ENCODE measurements at places on chromosomes 1 and 21.

DNA sequence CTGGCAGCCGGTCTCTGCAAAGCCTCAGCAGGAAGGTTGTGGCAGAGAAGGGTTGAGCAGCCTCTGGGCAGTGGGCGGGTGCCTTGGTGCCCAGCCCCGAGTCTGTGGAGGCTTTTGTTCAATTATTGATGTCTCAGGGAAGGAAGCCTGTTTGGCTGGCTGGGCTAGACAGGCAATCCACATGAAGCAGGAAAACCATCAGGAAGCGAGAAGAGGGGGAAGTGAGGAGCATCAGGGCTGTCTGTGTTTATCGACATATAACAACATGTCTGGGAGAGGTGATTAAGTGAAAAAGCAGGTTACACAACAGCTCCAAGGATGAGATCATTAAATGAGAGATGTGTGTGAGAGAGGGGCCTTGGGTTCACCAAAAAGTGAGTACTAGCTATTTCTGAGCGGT is 105.4 kb downstream of the UBE2U start:
- DNase-seq = no peak

DNA sequence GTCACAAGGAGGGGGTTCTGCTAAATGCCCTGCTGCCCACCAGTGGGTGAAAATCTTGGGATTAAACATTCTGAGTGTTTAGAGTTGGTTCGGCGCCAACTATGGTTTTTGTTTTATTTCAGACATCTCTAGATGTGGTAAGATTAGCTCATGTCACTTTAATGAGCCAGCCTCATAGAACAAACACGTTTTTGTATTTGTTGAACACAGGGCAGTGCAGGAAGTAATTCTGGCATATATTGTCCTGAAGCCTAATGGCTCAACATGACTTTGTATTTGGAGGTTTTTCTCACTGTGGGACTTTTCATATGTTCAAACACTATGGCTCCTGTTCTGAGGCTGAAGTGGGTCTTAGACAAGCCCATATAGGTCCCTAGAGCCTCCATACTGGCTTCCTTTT is 107.8 kb downstream of the NGF start:
- no peak for DNase-seq

- DNase-seq = no peak
These were observed 4.2 kb upstream of the CCDC28B start for GRCh38 chr1:32195972-32196823.

DNA sequence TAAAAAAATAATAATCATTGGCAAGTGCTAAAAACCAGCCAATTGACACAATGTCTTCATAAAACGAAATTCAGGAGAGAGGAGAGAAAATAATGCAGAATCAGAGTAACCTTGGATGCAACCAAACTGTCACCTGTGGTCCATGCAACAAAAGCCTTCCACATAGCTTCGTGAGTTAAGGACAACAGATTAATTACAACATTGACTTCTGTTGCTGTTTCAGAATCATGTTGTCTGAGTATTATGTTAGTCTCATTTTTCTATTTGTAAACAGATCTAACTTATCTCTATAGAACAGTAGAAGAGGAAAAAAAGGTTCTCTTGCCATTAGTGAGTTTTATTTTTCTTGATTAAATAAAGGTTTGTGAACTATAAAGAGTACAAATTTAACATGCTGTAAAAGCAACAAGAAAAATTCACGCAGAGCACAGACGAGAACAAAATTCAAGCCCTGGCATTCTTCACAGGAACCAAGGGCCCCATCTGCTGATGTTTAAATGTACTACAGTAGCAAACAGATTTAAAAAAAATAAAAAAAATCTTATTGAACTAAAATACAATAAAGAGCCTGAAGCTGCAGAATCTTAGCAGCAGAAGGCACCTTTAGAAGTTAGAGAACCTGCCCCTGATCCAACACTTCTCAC is 381.1 kb upstream of the PKN2 start:
- no peak for DNase-seq

DNA sequence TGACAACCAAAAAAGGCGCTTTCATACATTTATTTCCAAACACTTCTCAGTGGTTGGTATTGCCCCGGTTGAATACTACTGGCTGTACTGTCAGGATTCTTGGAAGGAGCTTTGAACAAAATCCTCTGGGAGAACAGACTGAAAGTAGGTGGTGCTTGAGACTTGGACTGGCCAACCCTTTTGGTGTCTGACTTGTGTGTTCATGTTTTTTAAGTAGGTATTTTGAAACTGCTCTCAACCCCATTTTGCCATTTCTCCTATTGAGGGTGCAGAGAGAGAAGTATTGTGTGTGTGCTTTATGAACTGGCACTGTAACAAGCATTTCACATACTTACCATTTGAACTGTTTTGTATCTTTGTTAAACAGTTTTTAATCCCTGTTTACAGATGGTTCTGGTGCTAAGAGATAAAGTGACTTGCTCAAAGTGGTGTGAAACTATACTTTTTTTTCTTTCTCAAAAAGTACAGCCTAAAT is 21.2 kb downstream of the ARID1A start:
- no peak for DNase-seq

DNA sequence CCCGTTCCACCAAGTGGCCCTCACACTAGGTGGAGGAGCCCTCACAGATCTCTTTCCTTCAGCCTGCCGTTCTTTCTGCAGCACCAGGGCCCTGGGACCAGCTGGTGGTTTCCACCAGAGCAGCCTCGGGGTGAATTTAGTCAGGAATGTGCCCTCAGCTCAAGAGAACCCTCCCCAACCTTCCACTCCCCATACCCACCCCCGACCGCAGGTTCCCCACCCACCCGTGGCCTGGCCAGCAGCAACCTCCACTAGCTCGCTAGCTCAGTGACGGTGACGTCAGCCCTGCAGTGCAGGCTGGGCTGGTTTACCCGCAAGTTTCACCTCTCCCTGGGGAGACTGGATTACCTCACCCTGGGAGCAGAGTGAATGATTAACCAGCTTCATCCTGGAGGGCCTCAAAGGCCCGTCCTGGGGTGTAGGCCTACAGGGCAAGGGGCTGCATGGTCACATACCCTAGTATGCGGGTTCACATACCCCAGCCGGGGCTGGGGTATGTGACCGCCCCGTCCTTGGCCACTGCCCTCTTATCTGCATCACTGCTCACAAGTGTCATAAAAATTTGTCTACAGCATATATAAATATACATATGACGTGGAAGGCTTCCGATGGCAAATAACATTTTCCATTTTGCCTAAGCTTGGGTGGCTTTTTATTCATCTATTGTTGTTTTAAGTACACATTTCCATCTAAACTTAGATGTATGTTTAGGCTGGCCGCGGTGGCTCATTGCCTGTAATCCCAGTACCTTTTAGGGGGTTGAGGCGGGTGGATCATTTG is 24.5 kb downstream of the ELF3 start:
- DNase-seq = no peak

DNA sequence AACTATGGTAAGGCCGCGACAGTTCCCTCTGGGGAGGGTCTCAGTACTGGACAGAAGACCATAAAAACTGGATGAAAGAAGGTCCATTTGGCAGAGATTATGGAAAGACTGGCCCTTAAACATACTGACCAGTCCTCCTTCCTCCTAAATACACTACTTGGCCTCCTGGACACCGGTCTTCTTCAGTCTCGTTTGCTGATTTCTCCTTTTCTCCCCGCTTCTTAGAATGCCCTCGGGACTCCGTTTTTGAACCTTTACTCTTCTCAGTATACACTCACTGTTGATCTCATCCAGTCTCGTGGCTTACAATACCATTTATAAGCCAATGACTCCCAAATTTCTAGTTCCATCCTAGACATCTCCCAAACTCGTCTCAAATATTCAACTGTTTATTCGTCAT is 694 bp upstream of the MRPL9 start:
- no peak for DNase-seq

- DNase-seq = no peak
These were observed 5.5 kb upstream of the FMO2 start for GRCh38 chr1:171179318-171180227.

DNA sequence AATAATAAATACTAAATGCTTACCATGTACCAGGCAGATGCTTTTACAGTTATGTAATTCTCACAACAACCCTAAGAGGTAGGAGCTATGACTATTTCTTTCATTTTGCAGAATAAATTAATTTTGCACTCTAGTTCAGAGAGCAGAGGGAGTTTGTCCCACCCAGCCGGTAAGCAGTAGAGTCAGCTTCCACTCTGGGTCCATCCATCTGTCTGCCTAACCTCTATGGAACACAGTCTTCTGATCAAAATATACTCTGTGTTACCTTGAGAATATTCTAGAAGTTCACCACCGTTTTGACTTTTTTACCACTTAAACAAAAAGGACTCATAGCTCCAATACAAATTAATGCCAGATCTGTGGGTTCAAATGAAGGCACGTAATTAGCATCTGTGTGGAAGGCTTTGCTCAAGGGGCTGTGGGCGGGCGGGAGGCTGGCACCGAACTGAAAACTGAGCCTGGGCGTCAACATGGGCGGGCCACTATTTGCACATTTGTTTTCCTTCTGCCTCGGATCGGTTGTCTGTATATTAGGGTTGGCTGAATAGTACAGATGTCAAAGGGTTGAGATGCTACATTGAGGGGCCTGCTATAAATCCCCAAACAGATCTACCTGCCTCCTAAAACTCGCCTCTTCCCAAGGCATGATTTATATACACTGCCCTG is 33.1 kb upstream of the LMO4 start:
- DNase-seq = no peak

- peak; percentile 77 for DNase-seq
These were observed 6.3 kb upstream of the PTP4A2 start for GRCh38 chr1:31944205-31945089.

- no peak for DNase-seq
These were observed 37.7 kb upstream of the ASPM start for GRCh38 chr1:197184190-197184589.

- DNase-seq = no peak
These were observed 24.2 kb upstream of the SYDE2 start for GRCh38 chr1:85224734-85225623.

DNA sequence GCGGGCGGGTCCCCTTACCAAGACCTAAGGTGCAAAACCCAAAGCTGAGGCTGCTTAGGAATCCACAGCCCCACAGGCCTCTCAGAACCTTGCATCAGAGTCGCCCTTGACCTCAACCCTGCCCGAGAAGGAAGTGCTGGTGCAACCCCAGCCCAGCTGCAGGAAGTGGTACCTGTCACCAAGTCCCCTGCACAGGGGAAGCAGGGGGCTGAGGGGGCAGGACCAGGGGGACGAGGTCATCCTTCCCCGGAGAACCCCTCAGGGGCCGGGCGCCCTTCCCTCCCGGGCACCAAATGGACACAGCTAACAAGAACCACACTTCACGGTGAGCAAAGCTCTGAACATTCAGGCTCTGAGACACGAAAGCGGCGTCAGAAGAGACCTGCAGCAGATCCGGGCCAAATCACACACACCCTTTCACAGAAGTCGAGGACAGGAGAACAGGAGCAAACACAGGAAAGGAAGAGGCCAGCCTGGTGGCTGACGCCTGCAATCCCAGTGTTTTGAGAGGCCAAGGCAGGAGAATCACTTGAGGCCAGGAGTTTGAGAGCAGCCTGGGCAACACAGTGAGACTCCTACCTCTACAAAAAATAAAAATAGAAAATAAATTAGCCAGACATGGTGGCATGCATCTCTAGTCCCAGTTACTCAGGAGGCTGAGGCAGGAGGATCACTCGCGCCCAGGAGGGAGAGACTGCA is 6.4 kb downstream of the ITGB2 start:
- peak; percentile 59 for DNase-seq

GRCh38 chr1:31218705-31219104 is 21.0 kb downstream of the NKAIN1 start:
- no peak for DNase-seq

- DNase-seq = no peak
These were observed 51.3 kb upstream of the ATP1A1 start for GRCh38 chr1:116321766-116322175.

GRCh38 chr1:119829625-119830024 is 18.4 kb upstream of the REG4 start:
- DNase-seq = no peak

GRCh38 chr1:155893389-155894142 is 17.6 kb downstream of the RIT1 start:
- no peak for DNase-seq

- no peak for DNase-seq
These were observed 1.5 kb downstream of the PROX1 start for GRCh38 chr1:213989002-213989855.

- DNase-seq = no peak
These were observed 49.1 kb upstream of the CR2 start for GRCh38 chr1:207404849-207405525.

- no peak for DNase-seq
These were observed 51.1 kb downstream of the FAM163A start for GRCh38 chr1:179794146-179794545.

DNA sequence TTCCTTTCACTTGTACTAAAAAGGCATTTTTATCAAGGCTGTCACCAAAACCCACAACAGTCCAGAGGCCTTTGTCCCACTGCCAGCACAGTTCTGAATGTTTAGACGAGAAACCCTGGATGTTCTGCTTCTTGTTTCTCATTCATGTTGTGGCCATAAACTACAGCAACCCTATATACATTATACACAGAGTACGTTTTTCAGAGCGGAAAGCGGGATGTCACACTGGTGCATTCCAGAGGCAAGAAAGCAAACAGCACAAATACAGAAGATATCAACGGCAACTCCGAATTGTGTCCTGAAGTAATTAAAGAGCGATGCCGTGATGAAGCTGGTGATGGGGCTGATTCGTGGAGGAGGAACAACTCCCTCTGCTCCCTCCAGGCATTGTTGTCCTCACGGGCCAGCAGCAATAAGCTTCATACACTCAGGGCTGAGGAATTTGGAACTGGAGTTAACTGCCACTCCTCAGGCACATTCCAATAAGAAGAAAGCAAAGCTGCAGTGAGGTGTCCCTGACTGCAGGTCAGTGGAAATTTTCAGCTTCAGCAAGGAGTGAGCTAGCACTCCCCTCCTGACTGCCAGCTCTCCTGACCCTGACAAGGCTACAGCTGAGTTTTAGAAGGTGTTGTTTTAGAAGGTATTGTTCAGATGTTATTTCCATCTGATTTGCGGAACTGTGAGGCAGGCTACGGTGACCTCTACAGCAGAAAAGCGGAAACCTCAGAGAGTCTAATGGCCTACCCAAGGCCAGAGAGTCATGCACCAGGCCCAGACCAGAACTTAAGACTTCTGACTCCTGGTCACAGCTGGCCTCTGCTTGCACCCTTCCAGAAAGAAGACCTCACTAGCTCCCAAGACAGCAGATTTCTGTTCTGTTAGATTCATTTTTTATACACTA is 149.0 kb downstream of the TGFBR3 start:
- no peak for DNase-seq

- DNase-seq = no peak
These were observed 19.9 kb downstream of the SLC45A3 start for GRCh38 chr1:205660361-205660760.

DNA sequence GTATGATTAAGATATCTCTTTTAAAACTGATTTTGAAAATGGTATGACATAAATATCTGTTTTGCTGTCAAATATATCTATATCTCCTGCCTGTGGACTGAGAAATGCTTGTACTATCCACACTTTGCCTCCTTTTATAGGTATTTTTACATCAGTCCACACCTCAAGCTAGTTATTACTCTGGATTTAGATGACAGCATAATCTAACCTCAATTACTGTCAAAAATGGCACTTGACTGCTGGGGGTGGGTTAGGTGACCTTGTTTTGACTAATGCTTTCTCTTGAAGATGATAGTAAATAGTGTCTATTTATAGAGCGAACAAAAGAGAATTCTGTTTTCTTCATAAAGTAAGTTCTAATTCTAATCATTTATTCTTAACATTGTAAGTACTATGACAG is 9.1 kb downstream of the ADGRL2 start:
- no peak for DNase-seq
